ENCODE measurements at places on chromosomes 2 and 18.

GRCh38 chr2:187874786-187875185 is 320.6 kb upstream of the TFPI start:
- no peak for DNase-seq

- no peak for DNase-seq
Observed at GRCh38 chr2:241489733-241490680, 18.4 kb downstream of the STK25 start.

DNA sequence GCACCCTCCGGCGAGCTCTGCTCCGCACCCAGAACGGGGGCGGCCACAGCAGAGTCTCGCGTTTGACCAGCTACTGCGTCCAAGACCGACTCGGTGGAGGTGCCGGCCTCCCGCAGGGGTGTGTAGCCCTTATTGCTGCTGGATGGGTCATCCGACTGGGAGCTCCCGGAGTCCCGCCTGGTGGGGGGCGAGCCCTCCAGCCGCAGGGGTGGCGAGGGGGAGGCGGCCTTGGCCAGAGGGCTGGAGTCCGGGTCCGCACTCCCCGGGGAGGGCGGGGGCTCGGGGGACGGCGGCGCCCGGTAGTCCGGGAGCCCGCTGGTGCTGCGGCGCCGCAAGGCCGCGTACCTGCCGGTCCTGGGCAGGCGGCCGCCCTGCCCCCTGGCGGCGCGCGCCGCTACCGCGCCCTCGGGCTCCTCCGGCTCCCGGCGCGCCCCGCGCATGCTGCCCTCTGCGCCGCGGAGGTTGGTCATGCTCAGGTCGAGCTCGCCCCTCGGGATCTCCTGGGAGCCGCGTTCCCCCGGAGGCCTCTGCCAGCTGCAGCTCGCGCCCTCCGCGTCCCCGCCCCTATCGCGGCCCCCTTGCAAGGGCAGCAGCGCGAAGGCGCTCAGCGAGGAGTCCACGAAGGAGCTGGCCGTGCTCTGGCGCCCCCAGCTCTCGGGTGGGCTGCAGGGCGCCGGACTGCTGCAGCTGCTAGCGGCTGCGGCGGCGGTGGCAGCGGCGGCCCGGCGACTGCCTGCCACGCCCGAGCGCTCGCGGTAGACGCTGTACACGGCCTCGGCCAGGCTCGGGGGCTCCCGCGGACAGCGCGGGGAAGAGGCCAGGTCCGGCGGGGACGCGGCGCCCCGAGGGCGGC is 4.8 kb downstream of the TMEM200C start:
- DNase-seq = peak; percentile 41

GRCh38 chr2:44242904-44243303 is 32.4 kb upstream of the SLC3A1 start:
- no peak for DNase-seq

DNA sequence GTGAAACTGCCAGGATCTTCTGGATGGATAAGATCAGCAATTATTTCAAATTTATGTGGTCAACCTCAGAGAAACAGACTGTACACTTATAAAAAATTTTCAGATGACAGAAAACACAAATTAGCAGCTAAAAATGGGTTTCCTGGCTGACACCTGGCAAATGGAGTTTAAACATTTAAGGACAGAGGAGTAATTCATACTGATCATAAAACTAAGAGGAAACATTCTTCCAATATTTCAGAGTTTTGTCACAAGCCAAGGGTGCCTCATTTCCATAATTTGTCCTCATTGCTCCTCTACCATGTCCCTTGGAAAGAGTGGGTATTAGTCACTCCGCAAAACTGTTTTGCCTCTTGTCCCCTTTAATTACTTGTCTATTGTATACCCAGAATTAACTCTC is 70.2 kb downstream of the TMEFF2 start:
- no peak for DNase-seq

DNA sequence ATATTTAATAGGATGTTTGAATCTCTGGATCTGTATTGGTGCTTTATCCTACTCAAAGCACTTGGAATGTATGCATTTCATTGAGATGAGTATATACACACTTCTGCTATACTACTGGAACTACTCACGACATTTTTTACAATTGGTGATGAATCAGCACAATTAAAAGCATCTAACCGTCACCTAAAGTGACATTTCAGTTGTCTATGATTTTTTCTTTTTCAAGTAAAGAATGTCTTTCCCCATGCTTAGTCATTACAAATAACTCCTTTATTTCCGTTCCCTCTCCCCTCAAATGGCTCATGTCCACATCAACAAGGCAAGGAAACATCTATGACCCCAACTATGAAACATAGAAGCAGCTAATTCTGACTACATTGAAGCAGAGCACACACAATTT is 77.3 kb downstream of the CLIP4 start:
- no peak for DNase-seq

DNA sequence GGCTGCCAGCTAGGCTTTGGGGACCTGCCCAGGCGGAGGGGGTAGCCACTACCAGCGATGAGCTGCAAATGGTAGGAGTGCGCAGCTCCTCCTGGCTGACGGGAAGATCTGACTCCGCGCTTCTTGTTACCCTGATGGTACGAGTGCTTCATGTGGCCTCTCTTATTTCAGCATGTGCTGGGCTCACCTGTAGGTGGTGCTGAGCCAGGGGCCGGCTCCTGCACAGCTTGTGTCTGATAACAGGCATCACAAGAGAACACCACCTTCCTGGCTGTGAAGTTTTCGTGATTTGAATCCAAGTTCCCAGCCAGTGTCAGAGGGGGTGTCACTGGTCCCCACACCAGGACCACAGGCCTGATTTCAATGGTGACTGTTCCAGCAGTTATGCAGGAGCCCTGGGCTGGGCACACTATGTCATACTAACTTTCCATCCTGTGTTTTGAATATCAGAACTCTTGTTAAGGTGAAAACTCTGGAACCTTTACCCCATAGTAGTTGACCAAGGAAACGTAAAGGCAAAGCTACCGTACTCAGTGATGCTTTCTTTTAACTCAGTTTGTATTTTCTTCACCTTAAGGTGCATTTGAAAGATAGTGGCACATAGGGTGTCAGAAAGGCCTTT is 28.0 kb downstream of the APCDD1 start:
- DNase-seq = no peak

DNA sequence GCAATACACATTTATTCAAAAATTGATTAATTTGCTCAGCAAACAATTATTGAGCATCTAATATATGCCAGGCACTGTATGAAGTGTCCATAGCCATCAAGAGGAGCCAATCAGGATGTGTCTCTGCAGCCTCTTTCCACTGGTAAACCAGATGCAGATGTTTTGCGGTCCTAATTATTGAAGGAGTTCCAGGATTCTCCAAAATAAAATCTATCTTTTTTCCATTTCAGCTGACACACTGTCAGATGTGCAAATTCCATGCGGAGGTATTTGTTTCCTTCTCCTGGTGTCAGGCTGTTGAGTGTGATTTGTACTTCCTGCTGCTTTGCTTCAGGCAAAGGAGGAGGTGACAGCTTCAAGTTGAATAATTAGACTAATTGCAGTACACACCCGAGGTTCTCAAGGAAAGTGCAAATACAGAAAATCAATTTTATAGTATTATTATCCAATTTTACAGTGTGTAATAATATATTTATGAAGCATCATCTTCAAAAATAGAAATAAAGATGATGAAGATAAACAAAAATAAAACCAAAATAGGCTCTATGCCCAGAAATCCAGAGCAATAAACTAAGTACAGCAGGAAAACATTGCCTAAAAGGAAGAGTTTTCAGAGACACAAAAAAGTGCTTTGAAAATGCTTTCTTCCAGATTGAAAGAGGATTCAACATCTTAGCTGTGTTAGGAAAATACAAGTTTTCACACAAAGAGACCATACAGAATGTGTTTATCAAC is 1352.9 kb upstream of the CHAC2 start:
- DNase-seq = no peak

- DNase-seq = no peak
Observed at GRCh38 chr2:126634273-126634861, 21.6 kb upstream of the GYPC start.

DNA sequence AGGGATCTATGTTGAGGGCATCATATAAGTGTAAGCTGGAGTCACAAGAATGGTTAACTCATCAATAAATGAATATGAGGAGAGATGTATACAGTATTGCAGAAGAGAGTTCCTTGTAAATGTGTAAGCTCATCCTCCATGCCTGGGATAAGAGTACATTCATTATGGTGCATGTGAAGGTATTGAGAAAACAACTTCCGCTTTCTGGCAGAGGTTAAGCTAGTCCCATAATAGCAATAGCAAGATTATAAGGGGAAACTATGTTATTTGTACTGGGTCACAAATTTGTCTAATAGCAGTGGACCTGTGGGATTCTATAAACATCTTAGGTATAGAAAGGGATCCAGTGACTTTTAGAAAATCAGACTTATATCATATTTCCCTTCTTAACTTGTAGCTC is 44.1 kb downstream of the SCN2A start:
- no peak for DNase-seq

DNA sequence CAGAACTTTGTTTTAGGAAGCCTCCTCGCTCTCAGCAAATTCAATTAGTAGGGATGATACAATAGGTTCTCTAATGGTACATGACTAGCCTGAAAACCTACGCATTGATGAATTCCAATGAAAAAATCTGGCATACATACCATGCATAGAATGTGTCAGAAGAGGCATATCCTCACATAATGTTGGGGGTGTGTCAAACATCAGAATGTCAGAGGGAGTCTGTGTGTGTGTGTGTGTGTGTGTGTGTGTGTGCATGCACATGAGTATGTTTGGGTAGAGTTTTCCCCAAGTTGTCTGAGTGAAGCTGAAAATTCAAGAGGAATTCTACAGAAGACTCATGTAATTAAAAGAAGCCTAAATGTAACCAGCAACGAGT is 78.5 kb downstream of the FIGN start:
- no peak for DNase-seq

GRCh38 chr2:235737396-235737795 is 243.6 kb downstream of the AGAP1 start:
- DNase-seq = no peak

GRCh38 chr2:121202541-121203310 is 82.3 kb downstream of the TFCP2L1 start:
- DNase-seq = no peak

GRCh38 chr2:15579641-15580040 is 12.0 kb upstream of the DDX1 start:
- no peak for DNase-seq

GRCh38 chr2:85246348-85246747 is 81.4 kb downstream of the TGOLN2 start:
- no peak for DNase-seq

- DNase-seq = no peak
Observed at GRCh38 chr2:167265722-167266121, 377.4 kb downstream of the XIRP2 start.

- DNase-seq = no peak
Observed at GRCh38 chr2:71856773-71857525, 290.7 kb downstream of the CYP26B1 start.

DNA sequence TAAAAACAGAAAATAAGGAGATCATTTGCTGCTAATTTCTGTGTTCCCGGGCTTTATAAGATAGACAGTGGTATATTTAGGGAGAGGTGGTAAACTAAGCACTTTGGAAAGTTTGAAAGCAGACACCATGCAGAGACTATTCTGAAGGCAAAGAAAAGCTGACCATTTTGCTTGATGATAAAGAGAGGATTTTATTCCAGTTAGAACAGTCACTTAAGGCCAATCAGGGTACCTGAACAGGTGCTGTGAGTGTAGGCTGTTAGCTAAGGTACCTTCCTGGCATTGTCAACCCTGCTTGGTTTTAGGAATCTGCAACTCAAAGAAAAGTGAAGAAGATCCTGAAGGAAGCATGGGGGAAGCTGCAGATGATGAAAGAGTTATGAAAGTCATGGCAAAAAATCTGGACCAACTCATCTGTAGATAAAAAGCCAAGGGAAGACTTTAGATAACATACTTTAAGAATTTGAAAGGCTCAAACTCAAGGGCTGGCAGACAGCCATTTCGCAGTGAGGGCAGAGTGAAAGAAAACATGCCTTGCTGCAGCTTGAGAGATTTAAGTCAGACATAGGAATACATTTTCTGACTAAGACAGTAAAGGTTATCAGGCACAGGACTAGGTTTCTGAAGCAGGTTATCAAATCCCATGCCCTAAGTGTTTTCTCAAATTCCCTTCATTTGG is 80.1 kb upstream of the ARL5A start:
- DNase-seq = no peak

DNA sequence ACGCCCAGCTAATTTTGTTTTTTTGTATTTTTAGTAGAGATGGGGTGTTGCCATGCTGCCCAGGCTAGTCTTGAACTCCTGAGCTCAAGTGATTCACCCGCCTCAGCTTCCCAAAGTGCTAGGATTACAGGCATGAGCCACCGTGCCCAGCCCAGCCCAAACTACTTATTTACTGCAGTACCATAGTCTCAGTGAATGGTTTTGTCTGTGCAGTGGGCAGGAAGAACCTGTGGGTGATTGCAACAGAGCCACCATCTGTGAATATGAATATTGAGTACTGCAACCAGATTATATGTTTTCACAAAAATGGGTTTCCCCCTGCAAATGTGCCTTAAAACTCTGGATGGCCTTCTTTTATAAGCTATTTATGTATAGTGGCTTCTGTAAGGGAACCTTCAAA is 9.1 kb downstream of the MPPE1 start:
- DNase-seq = no peak

- DNase-seq = no peak
Observed at GRCh38 chr2:106566050-106566449, 78.9 kb downstream of the CD8B2 start.

DNA sequence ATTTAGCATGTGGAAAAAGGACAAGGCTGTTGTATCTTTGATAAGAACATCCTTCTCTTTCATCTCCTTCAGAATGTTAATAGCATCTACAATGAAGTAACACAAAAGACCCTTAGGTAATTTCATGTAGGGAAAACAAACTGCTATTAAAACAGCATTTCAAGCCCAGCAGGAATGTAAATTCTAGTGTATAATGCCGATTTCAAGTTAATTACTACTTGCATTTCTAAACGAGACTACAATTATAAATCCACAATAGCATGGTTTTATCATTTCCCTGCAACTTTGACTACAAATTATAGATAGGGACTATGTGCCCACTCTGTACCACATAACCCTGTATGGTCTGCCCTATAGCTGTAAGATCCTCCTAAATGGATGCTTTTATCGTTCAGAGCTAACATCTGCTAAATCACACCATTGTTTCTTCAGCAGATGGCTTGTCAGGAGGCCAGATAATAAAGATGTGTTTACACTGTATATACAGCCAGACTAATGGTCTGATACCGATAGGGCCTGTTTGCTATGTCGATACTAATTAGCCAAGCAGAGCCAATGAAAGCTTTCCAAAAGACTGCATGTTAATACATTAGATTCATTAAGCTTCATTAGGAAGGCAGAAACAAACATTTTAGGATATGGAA is 51.9 kb downstream of the LRPPRC start:
- DNase-seq = no peak
